ENCODE measurements at places on chromosomes 2 and 18.

- DNase-seq: no peak
These were observed 81.7 kb upstream of the REV1 start for GRCh38 chr2:99571533-99571932.

DNA sequence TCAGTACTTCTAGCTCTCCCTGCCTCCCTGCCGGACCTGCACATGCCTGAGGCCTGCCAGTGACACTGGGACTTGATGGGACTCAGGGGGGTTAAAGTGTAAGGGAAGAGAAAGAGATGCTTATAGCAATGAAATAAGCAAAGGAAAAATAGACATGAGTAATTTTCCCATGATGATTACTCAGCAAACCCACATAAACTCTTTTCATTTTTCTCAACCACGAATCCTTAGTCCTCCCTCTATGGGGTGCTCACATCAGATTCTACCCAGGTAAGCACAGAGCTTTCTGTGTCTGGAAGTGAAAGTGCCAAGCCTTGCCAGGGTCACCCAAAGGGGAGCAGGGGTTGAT, 44.8 kb upstream of the ANKRD62 start:
- no peak for DNase-seq

GRCh38 chr2:27042985-27043634, 8.4 kb upstream of the AGBL5 start:
- DNase-seq: no peak

DNA sequence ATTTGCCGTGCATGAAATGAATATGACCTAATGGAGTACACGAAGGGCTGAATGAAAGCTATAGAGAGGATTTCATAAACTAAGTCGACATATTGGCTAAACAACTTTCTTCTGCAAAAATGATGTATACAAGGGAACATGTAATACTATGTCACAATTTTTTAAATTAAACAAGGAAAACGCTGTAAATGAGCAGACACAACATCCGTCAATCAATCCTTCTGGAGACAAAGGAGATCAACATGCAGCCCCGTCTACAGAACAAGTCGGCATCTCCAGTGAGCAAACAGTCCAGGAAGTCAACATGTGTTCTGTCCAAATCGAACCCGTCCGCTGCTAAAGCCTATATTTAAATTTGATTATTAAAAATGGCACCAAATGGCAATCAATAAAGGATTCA, 180.8 kb downstream of the TCF4 start:
- no peak for DNase-seq

- no peak for DNase-seq
These were observed 20.3 kb upstream of the FAHD2A start for GRCh38 chr2:95382192-95382591.

DNA sequence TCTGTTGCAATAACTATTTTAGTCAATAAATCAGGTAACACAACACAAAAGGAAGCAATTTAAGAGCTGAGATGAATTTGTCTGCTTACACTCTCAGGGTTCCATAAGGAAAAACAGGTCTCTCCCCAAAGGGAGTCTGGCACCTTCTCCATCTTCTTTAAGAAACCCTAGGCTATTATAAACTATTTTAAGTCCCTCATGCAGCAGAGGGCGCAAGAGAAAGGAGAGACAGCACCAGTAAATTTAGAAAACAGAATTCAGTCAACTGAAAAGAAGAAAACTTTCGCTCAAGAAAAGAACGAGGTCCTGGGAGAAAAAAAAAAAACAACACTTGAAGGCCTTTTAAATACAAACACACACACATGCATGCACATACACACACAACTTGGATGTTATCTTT, 19.1 kb downstream of the SULT1C4 start:
- no peak for DNase-seq

GRCh38 chr2:7127687-7128086, 210.5 kb downstream of the RNF144A start:
- DNase-seq: no peak

DNA sequence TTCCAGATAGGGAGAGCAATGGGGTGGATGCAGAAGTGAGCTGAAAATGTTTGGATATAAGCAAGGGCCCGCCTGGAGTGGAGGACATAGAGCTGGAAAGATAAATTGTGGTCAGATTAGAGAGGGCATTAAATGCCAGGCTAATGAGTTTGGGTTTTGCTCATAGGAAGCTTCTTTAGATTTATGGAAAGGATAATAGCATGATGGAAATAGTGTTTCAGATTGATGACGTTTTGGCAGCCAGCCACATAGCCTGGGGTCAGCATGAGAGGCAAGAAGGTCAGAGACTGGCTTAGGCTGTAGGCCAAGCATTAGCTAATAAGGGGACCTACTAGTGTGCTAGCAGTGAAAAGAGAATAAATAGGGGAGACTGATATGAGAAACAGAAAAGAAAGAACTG, 321.6 kb downstream of the STK39 start:
- no peak for DNase-seq

- no peak for DNase-seq
These were observed 2.0 kb downstream of the COLEC11 start for GRCh38 chr2:3596901-3597417.

Measured in iPS DF 6.9 (cell line).